Small intestine (tissue), 16 donors: ENCODE measurements at places on chromosomes 5 and 9. TPM values are rescaled to one million over a fixed set of nuclear protein-coding genes. Genes with fewer than 3 reads are reported as not detected.
A peak's percentile ranks its signal among the peaks of the same experiment; 100 is the strongest.

DNA sequence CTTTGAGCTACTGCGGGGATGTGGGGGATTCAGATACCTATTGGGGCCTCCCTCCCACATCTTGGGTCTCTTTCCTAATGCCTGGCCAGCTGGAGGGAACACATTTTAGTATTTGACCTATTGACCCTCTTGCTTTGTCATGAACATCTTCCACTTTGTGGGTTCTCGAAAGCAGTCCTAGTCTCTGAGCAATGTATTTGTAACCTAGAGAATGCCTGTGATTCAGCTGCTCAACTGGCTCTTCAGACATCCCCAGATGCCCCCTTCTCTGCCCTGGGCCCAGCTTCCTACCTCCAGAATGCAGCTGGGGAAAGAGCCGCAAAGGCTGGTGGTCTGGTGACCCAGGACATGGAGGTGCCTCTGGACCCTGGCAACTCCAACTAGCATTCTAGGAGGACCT, 32.2 kb downstream of the APTX start:
- H3K36me3 ChIP-seq: peaks cover 4% of the 10 kb centered on the region
- H3K4me3 ChIP-seq: no peak overlapping the region
- H3K27ac ChIP-seq: no peak overlapping the region
- no peak for DNase-seq

DNA sequence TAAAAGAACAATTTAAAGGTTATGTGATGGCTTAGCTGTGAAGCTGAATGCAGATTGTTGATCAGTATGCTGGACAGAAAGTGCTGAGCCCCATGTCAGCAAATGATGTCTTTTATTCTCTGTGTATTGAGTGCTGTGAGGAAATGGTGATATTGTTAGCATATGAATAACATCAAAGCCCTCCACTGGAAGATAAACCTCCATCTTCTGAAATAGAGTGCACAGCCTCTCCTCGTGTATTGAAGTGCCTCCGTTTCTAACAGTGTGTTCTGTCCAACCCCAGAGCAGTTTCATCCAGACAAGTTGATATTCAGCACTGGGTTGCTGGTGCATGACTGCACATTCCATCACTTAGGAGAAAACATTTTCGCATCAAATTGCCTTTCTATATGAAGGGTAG, 242.9 kb downstream of the CSNK1G3 start:
- no peaks in the 10 kb centered on the region for H3K36me3 ChIP-seq
- no peak overlapping the region for H3K27ac ChIP-seq
- no peaks in the 10 kb centered on the region for H3K27me3 ChIP-seq

The ARL15 gene
- 16.5 TPM for polyA plus RNA-seq

DNA sequence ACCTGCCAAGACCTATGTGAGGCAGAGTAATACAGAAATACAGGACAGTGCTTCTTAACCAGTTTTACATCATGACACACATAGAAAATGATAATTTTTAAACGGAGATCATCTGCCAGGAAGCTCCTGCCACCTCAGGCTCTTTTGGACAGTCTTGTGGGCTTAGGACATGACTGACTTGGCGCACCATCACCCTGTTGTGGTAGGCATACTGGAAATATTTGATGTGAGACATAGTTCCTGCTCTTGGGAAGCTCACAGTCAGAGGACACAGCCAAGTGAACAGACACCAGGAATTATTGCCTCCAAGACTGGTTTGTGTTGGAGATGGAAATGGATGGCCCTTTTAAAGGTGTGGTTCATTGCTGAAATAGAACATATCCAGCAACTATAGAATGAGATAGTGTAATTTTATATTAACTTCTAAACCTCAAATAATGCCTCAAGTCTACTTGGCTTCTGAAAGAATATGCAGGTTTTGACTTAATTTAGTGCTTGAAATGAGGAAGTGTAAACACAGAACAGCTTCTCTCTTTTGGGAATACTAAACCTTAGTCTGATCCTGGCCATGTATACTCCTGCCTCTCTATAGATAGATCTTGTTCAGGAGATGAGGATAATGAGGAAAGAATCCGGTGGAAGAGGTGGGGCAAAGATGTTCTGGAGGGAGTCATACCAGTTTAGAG, 19.7 kb downstream of the CPEB4 start:
- no peaks in the 10 kb centered on the region for H3K27me3 ChIP-seq
- H3K27ac ChIP-seq: peak overlapping the region; percentile 11
- no peaks in the 10 kb centered on the region for H3K4me1 ChIP-seq
- H3K4me3 ChIP-seq: no peak overlapping the region

DNA sequence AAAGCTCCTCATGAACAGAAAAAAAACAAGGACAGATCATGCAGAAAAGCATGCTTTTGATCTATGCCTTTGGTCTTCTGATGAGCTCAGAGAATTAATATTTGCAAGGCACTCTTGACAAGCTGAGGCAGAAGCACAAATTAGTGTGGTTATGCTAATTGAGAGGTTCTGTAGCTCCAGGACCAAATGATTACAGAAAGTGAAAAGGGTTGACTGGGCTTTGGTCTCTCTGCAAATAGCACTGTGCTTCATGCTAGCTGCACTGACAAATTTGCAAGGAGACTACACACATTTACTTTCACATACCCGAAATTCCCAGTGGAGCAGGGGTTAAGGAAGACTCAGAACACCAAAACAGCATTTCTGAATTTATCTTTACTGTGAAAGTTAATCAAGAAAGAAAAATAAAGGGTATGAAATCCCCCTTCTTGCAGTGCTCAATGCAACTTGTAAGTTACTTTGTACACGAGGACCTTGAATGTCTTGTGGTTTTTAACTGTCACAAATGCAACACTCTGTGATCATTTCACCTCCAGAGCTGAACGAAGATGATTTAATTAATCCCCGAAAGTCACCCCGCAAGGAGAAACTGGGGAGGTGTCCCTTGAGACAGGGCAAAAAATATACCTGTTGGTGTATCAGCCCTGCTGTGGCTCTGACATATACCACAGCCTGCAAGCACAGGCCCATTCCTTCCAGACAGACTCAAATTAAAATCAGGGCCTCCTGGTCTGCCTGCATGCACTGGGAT, 11.9 kb downstream of the RAPGEF1 start:
- peaks cover 5% of the 10 kb centered on the region for H3K36me3 ChIP-seq
- H3K4me3 ChIP-seq: no peak overlapping the region
- H3K4me1 ChIP-seq: peaks cover 21% of the 10 kb centered on the region
- no peaks in the 10 kb centered on the region for H3K27me3 ChIP-seq

GRCh38 chr5:19676895-19677294, 311.1 kb downstream of the CDH18 start:
- H3K27me3 ChIP-seq: no peaks in the 10 kb centered on the region
- H3K36me3 ChIP-seq: no peaks in the 10 kb centered on the region
- no peak overlapping the region for H3K27ac ChIP-seq
- no peak overlapping the region for H3K4me3 ChIP-seq

The GNA14 gene
- not detected for polyA plus RNA-seq

GRCh38 chr5:172611913-172612312, 29.1 kb upstream of the NEURL1B start:
- H3K27ac ChIP-seq: no peak overlapping the region
- no peaks in the 10 kb centered on the region for H3K27me3 ChIP-seq
- H3K4me3 ChIP-seq: no peak overlapping the region
- no peaks in the 10 kb centered on the region for H3K36me3 ChIP-seq

GRCh38 chr9:89218040-89218928, 39.7 kb upstream of the SHC3 start:
- H3K4me1 ChIP-seq: no peaks in the 10 kb centered on the region
- H3K36me3 ChIP-seq: no peaks in the 10 kb centered on the region
- H3K27me3 ChIP-seq: no peaks in the 10 kb centered on the region
- H3K4me3 ChIP-seq: no peak overlapping the region
- H3K27ac ChIP-seq: no peak overlapping the region
- DNase-seq: no peak

The WDR31 gene
- 2.5 TPM for polyA plus RNA-seq

GRCh38 chr5:137304226-137304874, 194.8 kb downstream of the SPOCK1 start:
- no peaks in the 10 kb centered on the region for H3K27me3 ChIP-seq
- no peaks in the 10 kb centered on the region for H3K4me1 ChIP-seq
- no peaks in the 10 kb centered on the region for H3K36me3 ChIP-seq
- DNase-seq: peak; percentile 7
- H3K4me3 ChIP-seq: no peak overlapping the region

- H3K36me3 ChIP-seq: no peaks in the 10 kb centered on the region
- no peak overlapping the region for H3K27ac ChIP-seq
- DNase-seq: peak; percentile 54
- no peak overlapping the region for H3K4me3 ChIP-seq
- H3K27me3 ChIP-seq: no peaks in the 10 kb centered on the region
Observed at GRCh38 chr9:110427497-110428104, 89.9 kb upstream of the TXNDC8 start.

DNA sequence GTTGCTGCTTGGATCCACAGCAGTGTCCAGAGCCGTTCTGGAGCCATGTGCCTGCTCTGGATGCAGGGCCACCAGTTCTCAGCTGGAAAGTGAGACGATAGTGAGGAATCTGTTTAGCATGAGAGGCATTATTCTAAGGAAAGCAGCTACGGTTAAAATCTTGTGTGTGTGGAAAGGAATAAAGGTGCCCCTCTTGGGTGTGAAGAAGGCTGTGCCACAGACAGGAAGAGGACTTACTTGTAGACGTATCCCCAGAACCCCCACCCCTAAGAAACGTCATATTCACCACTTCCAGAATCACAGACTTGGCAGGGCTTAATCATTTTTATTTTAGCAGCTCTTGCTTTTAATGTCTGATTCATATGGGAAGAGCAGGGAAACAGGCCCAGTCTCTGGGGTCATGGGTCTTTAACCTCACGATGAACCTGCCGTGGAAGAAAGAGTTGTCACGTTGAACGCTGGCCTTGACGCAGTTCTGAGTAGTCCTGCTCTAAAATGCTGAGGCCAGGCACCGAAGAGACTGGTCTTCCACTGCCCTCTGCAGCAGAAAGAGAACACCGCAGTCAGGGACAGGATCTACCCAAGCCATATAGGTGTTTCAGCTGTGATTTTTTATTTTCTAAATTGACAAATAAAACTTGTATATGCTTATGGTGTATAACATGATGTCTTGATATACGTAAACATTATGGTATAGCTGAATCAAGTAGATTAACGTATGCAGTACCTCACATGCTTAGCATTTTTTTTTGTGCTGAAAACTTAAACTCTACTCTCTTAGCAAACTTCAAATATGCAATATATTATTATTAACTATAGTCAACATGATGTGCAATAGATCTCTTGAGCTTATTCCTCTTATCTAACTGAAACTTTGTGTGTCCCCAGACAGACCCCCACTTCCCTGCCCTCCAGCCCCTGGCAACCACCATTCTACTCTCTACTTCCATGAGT, 38.8 kb downstream of the CARTPT start:
- H3K4me3 ChIP-seq: no peak overlapping the region
- peak; percentile 82 for DNase-seq
- no peaks in the 10 kb centered on the region for H3K36me3 ChIP-seq
- H3K27ac ChIP-seq: no peak overlapping the region

The RETREG1 gene
- 9.5 TPM for polyA plus RNA-seq

The CEL gene
- polyA plus RNA-seq: 463 TPM

DNA sequence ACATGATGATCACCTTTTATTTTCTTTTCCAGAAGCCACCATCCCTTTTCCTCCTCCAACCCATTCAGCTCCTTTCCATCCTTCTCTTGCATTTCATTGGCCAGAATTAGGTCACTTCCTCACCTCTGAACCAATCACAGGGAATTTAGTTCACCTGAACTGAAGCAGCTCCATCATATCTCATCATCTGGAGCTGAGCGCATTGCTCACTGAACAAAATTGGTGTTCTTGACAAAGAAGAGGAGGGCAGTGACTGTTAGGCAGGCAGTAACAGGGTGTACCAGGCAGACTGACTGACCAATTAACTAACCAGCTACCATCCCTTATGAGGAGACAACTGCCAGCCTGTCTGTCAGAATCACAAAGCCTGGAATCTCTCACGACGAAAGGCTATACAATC, 1.8 kb upstream of the ZNF354A start:
- peaks cover 6% of the 10 kb centered on the region for H3K36me3 ChIP-seq
- no peak overlapping the region for H3K27ac ChIP-seq
- no peaks in the 10 kb centered on the region for H3K4me1 ChIP-seq
- no peak for DNase-seq

- no peaks in the 10 kb centered on the region for H3K27me3 ChIP-seq
- H3K27ac ChIP-seq: no peak overlapping the region
- H3K36me3 ChIP-seq: no peaks in the 10 kb centered on the region
- peaks cover 23% of the 10 kb centered on the region for H3K4me1 ChIP-seq
- no peak for DNase-seq
Observed at GRCh38 chr9:121274851-121275250, 6.9 kb downstream of the GSN start.

The ZDHHC11B gene
- 5.3 TPM for polyA plus RNA-seq

DNA sequence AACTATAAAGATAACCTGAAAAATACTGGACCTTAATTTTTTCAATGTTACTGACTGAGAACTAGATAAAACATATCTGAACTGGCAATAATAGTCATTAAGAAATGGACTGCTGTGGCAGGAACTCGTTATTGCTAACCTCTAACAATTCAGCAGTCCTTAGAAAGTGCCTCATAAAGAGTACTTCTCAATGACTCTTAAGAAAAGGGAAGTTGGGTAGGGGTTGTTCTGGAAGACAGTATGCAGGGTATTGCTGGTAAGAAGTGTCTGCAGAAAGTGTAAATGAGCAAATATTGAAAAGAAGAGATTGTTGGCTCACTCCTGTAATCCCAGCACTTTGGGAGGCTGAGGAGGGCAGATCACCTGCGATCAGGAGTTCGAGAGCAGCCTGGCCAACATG, 27.9 kb downstream of the FOXD1 start:
- H3K36me3 ChIP-seq: no peaks in the 10 kb centered on the region
- H3K27me3 ChIP-seq: peaks cover 7% of the 10 kb centered on the region
- no peak overlapping the region for H3K27ac ChIP-seq
- no peaks in the 10 kb centered on the region for H3K4me1 ChIP-seq
- no peak overlapping the region for H3K4me3 ChIP-seq

The FAM174A gene
- 8.9 TPM for polyA plus RNA-seq

The CCDC152 gene
- 3.8 TPM for polyA plus RNA-seq

GRCh38 chr9:20569525-20569924, 52.8 kb downstream of the MLLT3 start:
- H3K27me3 ChIP-seq: no peaks in the 10 kb centered on the region
- no peak for DNase-seq
- peaks cover 7% of the 10 kb centered on the region for H3K4me1 ChIP-seq
- no peak overlapping the region for H3K4me3 ChIP-seq

The MAP1B gene
- polyA plus RNA-seq: 0.45 TPM

The CLIC3 gene
- polyA plus RNA-seq: not detected

The KLF9 gene
- 1.3 TPM for polyA plus RNA-seq

DNA sequence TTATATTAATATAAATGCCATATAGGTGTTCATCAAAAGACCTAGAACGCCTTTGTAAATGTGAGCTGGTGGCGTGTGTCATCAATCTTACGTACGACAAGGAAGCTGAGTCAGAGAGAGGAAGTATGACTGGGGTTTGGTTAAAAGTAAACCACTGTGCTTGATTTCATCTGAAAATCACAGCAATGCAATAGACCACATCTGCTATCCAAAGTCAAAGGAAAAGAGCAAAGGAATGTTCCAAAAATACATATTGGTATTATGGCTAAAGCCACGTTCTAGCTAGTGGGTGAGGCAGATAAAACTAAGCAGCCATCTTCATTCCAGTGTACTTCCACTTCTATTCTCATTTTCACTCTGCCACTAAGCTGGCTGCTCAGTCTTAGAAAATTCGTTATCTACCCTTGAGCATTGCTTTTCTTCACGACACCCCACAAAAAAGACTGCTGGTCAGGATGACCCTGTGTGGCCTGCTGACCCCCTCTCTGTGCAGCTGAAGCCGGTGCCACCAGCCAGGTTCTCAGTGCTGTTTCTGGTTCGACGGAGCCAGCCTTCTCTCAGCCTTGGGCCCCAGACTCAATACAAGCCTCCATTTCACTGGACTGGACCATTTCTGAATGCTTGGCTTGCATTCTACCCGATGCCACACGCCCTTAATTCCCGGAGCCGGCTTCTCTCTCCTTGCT, 23.8 kb downstream of the SHC3 start:
- no peak for DNase-seq
- no peaks in the 10 kb centered on the region for H3K36me3 ChIP-seq
- no peaks in the 10 kb centered on the region for H3K4me1 ChIP-seq
- no peak overlapping the region for H3K4me3 ChIP-seq
- H3K27me3 ChIP-seq: no peaks in the 10 kb centered on the region
